ENCODE measurements at places on chromosomes 3 and 15.
A peak's percentile ranks its signal among the peaks of the same experiment; 100 is the strongest.

GRCh38 chr3:139327861-139328260 is 16.0 kb upstream of the MRPS22 start:
- no peak for DNase-seq

DNA sequence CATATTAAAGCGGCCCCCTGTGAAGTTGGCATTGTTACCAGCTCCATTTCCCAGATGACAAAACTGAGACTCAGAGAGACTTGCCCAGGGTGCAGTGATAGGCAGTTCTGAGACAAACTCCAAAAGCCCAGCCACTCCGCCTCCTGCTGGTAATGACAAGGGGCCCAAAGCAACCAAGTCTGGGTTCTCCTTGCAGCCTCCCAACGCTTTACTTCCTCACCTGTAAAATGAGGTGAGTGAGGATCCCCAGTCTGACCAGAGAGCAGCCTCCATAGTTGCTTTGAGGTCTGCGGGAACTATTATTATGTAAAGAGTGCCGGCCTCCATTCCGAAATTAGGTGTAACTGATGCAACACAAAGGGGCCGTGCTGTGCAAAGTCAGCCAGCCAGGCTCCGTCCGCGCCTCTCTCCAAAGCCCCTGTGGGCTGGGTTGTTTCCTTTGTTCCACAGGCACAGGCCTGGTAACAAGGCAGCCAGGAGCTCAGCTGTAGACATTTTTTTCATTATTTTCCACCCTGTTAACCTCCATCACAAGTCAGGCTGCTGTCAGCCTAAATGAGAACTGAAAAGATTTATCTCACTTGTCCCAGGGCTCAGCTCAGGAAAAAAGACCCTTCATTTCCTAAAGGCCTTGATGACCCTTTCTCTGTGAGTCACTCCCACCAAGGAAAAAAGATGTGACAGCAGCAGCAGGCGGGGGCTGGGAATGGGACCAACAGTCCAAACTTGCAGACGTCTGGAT is 139.1 kb upstream of the RAD18 start:
- no peak for DNase-seq

DNA sequence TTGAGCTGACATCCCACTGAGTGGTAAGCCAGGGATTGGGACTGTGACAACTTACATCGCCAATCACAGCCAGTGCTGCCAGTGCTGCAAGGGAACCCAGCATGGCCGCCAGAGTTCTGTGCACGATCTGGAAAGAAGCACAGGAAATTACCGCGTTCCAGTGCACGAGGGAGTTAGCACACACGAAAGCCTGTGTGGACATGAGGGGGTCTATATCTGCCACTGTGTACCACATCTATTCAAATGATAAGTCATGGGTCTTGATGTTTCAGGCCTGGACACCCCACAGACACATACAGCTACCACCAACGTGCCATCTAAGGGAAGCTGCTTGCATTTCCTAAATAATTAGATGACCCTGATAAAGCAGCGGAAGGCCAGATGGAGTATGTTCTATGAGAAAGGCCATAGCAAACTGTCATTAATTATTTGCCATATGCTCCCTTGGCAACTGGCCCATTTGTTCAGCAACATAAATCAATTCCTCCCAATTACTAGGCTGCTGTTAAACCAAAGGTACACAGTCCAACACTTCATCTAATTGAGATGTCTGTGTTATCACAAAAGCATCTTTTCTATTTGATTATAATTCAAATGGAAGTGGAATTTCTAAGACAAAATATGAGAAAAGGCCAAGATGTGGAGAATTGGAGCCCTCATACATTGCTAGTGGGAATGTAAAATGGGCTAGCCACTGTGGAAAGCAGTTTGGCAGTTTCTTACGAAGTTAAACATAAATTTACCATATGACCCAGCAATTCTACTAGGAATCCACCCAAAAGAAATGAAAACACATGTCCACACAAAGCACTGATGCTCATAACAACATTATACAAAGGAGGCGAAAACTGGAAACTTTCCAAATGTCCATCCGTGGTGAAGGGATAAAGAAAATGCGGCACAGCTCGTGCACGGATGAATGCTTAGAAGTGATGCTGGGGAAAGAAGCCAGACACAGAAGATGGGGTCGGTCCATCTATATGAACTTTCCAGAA is 108.3 kb downstream of the OCA2 start:
- no peak for DNase-seq

DNA sequence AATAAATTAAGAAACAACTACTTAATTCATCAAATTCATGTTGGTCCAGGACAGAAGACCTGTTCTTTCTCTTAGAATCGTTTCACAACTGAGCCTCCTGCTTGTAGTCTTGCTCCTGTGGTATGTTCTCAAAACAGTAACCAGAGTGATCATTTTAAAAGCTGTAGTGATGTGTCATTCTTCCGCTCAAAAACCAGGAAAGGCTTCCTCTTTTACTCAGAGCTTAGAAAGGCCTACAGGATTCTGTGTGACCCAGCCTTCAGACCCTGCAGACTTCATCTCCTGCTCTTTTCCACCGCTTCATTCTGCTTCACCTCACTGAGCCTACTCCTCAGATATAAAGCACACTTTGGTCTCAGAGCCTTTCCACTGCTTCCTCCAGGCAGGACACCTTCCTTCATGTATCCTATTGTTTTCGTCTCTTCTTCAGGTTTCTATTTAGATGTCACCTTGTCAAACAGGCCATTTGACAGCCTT is 22.7 kb downstream of the ST6GAL1 start:
- DNase-seq = no peak

DNA sequence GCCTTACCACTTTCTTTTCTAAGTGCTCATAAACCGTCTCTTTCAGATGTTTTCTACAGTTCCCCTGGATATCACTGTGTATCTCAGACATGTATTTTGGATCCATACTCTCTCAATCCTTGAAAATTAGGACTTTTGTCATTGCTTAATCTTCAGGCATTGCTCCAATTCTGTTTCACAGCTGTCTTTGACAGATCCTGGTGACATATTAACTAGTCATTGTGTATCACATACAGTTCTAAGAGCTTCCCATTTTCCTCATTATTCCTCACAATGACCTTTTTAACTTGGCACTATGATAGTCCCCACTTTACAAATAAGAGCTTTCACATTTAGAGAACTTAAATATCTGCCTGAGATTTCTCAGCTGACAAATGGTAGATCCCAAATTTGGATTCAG is 151.7 kb downstream of the CLSTN2 start:
- DNase-seq = no peak

GRCh38 chr3:188448813-188449212 is 294.9 kb downstream of the LPP start:
- no peak for DNase-seq

- DNase-seq = no peak
These were observed 22.0 kb upstream of the PLA2G4E start for GRCh38 chr15:42042602-42043400.

DNA sequence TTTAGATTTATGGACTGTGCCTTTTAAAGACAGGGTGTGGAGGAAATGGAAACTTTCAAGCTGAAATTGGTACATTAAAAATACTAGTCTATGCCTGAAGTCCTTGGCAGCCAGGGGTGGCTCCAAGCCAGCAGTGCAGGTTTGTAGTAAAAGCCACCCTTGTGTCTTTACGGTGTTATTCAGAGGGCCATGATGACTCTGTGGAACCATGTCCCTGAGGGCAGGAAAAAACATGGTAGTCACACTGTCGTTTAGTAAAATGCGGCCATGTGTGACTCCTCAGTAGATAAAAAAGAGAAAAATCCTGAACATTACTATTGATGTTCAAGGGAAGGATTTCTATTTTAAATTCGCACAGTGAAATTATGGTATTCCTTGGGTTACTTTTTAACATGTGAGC is 2.7 kb downstream of the FAN1 start:
- DNase-seq = no peak

DNA sequence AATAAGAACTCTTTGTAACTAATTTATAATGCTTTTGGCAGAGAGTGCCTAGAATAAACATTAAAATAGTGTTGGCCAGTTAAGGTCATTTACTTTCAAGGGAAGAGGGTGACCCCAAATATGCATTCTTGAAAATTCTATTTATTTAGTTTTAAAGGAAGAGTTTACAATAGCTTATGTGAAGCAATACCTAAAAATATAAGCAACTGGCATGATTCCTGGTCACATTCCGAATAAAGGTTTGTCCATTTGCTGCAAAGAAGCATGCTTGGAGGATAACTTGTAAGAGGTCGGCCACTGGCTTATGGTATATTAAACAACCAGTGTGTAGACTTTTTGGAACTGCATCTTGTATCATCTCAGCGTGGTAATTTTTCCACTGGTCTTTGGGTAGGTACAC is 10.2 kb downstream of the MITF start:
- no peak for DNase-seq

- no peak for DNase-seq
These were observed 45.0 kb downstream of the SENP2 start for GRCh38 chr3:185631108-185631507.

- DNase-seq = peak; percentile 92
These were observed at the start of gene ZNF502 for GRCh38 chr3:44712455-44713075. Gene ZNF502, plus strand, starts transcription at chr3:44712660. Its CDS starts 7,602 bp downstream, at chr3:44720262.

- no peak for DNase-seq
These were observed 645.8 kb downstream of the GRM7 start for GRCh38 chr3:7506606-7507180.

GRCh38 chr3:156472684-156473083 is 82.2 kb downstream of the SSR3 start:
- DNase-seq = no peak

- no peak for DNase-seq
These were observed 1049.1 kb downstream of the FHIT start for GRCh38 chr3:60202052-60202726.

GRCh38 chr15:68384451-68385239 is 47.3 kb downstream of the ITGA11 start:
- no peak for DNase-seq

- DNase-seq = no peak
These were observed 19.2 kb downstream of the CDIN1 start for GRCh38 chr15:36598529-36599177.

DNA sequence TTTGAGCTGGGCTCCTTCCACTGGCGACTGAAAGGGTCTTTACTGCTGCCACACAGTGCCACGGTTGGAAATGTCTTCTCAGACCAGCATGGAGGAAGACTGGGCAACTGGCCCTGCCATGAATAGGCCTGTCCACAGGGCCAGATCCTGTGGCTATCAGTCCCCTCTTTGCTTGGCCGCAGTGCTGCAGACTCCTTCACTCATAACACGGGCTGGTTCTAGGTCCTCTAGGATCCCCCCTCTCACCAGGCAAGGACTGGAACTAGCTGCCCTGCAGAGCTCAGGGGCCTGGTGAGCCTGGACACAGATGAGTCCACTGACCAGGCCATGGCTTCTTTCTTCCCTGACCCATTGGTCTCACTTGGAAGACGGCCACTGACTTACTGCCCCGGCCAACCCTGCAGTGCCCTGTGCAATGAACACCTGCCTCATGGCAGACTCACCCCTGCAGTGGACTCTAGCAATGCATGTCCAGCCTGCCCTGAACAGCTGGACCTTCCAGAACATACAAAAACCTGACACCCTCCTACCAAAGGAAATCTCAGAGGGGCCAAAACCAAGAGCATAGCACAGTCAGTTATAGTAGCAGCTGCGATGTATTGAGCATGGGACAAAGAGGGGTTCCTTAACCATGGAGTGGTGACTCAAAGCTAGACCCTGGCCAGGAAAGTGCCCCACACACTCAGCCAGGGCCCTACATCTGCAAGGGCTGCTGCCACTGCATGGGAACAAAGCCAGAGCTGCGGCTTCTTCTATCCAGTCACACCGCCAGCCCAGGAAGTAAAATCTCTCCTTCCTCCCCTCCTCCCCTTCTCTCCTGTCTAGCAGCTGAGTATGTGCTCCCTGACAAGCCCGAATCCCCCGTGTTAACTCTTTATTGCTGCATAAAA is 72.1 kb upstream of the ITGA11 start:
- DNase-seq = no peak

DNA sequence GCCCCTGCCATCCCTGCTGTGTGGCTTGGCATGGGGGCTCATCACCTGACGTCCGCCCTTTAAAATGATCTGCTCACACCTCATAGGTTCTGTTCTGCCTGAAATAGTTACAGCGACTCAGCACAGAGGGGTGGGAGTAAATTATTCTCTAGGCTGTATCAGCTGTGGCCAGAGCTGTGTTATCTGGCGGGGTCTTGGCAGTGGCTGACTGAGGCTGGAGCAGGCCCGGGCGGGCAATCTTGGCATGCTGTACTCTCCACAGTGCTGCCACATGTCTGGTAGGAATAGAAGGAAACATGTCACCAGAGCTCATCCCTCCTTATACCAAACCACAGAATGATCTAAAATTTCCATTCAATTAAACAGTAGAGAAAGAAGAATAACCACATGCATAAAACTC is 499.9 kb upstream of the LMCD1 start:
- no peak for DNase-seq

- DNase-seq = no peak
These were observed 100.8 kb upstream of the SLC6A6 start for GRCh38 chr3:14301558-14301957.

DNA sequence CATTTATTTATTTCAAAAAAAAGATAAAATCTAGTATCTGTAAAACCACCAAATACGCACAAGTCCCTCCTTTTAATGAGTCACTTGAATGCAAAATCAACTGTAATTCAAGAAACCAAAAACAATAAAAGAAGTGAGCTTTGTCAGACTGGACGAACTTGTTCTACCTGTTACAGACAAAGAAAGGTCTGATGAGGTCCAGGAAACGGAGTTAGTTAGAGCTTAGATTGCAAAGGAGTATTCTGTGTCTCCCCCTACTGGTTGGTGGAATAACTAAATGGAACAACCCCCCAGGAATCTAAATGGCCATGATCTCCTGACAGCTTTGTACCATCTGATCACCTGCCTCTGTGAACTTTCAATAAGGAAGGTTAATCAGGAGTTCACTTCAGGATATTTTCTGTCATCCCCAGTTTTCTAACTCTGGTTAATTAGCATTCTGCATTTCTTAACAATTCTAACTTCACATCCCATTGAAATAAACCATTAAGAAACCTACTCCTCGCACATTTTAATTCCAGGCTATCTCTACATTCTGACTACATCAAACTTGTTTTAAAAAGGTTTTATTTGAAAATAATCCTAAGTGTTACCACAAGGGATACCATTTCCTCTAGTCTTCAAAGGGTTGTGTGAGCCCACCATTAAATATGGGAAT is 333.0 kb upstream of the SATB1 start:
- no peak for DNase-seq

Data from right lobe of liver (tissue), 6 donors.